Skeletal muscle cell (primary cell): ENCODE measurements at places on chromosomes 7 and 10.

DNA sequence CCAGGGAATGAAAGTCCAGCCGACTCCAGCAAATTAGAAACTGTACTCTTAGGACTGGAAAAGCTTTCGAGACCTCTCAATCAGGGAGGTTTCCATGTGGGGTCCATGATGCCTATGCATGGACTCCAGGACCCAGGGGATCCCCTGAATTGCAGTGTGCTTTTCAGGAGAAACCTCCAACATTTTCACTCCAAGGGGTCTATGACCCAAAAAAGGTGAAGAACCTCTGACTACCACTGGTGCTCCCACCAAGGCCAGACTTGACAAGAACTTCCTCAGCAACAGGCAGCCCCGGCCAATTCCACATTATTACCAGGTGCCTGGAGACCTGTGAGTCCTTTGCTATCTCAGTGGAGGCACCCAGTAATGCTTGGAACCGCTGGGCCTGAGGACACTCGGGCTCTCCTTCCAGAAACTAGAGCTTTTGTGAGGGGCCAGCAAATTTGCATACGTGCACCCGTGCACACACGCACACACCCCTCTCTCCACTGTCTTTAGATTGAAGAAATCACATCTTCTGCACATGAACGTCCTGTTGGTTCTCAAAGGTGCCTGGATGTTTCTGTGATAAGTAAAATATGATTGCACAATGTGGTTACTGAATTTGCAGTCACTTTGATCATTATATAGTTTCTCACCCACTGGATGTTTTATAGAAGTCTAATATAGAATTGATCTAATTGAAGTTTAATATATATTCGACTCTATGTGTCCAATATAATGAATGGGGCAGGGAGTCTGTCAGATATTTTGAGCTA, 54.7 kb downstream of the SYPL1 start:
- no peak for DNase-seq

GRCh38 chr7:100720671-100721504, 620 bp downstream of the EPO start:
- no peak for DNase-seq

DNA sequence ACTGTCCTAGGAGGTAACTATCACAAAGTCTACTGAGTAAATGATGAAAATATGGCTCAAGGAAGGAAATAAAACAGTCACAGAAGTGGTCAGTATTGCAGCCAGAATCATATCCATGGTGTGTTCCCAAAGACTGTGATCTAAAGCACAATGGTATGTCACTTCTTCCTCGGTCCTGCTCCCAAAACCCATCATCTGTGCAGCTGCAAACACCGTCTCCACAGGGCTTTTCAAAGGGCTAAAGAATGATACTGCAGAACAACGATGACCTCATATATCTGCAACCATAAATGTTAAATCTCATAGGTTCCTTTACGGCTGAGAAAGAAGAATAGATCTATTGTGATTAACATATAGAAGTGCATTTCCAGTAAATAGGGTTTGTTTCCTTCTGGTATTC, 465.0 kb downstream of the GRID1 start:
- DNase-seq = no peak

DNA sequence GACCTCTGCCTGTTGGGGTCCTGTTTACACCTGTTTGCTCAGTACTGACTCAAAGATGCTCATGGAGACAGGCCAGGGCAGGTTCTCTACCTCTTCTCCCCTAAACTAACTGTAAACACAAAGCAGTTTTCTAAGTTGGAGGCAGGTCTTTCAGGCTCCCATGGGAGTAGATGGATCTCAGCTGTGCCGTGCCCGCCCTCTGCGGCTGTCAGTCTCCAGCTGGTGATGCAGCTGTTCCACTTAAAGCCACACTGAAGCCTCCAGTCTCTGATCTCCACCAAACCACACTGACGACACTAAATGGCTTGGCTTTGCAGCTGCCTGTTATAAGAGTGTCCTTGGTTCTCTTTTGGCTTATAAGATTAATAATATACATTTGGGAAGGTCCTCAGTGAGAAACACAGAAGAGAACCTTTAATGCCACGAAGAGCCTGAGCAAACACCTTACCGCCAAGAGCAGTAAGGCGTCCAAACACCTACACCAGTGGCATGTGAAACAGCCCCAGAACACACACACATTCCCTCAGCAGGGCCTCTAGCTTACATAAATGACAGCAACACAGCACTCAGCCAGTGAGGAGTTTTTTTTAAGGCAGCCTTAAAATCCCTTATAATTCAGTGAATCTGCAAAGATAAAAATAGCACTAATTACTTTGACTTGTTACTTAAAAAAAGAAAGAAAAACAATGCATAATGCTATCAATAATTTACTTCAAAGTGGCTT, 60.4 kb upstream of the KCNIP2 start:
- peak; percentile 55 for DNase-seq

DNA sequence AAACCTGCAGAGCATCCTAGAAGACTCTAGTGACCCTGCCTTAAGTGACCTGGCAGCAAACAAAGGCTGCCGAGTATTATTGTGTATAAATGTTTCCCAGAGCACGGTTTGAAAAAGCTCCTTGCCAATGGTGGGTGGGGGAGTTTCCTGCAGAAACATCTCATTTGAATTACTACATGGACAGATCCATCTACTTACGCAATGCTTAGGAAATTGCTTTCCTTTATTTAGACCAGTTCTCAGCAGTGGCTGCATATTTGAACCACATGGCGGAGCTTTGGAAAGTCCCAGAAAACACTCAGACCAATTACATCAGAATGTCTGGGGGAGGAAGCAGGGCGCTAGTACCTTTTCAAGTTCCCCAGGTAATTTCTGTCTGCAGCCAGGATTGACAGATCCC, 560.9 kb downstream of the SDK1 start:
- DNase-seq = peak; percentile 30

DNA sequence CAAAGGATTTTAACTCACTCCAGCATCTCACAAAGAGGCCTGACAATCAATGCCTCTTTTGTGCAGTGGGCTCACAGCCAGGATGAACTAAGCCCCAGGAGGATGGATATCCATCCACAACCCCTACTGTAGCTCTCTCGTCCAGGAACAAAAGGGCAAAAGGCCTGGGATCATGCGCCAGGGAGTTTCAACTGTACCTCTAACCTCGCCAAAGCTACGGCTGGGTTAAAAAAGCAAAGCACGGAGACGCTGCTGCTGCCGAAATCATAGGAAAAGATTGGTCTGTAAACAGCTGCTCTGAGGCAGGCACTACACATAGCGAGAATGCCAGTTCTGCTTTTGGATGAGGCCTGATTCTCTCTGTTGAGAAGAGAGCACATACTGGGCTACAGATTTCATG, 32.1 kb downstream of the VSTM4 start:
- DNase-seq = no peak
